ENCODE measurements at places on chromosomes 3 and 15.

DNA sequence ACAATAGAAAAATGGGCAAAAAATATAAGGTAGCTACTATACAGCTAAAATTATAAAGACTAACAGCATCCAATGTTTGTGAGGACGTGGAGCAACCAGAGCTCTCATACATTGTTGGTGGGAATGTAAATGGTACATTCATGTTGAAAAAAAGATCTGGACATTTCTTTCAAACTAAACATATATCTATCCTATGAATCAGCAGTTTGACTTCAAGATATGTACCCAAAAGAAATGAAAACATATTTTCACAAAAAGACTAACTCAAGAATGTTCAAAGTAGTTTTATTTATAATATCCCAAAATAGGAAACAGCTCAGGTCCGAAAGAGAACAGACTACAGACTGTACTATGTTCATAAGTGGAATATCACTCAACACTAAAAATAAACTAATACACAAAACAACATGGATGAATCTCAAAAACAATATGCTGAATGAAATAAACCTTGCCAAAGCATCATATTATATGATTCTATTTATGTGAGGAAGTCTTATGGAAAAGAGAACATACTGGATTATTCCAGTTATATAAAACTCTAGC lies 8.8 kb upstream of the TTBK2 start:
- no peak for DNase-seq

- no peak for DNase-seq
These were observed 45.7 kb upstream of the ADGRG7 start for GRCh38 chr3:100563652-100564211.

DNA sequence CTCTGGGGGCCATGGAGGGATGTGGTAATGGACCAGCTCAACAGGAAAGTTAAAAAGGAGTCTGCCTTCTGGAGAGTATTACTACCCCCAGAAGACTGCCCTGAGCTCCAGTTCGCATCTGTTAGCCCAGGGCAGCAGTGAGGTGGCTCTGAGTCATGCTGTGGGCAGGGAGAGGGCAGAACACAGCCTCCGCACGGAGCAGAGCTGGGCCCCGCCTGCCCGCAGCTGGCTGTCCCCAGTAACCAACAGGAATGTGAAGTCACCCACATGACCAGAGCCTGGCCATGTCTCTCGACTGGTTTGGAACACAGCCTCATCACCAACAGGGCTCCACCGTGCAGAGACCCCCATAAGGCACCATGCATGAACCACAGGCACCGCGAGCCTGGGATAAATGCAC lies 62.1 kb downstream of the CYFIP1 start:
- no peak for DNase-seq

- DNase-seq, result no peak
These were observed 55.4 kb upstream of the SEC13 start for GRCh38 chr3:10376353-10376752.
